ENCODE measurements at places on chromosomes 11 and 22.

DNA sequence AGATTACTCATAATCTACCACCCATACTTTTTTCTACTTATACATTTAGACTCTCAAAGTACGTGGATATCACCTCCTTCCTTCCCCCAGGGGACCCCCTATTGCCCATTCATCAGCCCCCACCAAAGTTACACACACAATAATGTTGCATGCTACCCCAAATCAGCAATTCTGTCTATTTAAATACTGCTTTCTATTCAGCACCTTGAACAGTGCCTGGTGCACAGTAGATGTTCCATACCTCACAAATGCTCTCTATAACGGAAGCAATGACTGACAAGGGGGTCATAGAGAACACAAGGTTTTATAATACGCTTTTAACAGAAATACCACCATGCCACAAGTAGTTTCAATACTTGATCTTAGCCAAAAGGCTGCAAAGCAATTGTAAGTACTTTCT is 370.7 kb downstream of the MIAT start:
- no peak for DNase-seq

GRCh38 chr22:50471962-50472361 is 2.9 kb downstream of the SBF1 start:
- DNase-seq = no peak

DNA sequence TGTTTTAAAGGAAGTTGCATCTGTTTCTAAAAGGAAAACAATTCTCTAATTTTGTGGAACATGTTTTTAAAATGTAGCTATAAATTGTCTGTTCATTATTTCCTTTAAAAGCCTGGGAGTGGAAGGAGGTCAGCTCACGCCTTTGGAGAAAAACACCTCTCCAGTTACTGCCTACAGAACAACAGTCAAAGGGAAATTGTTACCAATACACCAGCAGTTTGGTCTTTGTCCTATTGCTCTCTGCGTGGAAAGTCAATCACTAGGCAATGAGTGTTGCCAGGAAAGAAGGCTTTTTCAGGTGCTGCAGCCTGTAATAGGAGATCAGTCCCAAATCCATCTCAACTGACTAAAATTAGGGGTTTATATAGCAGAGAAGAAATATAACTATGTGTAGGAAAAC is 22.2 kb downstream of the SVIP start:
- no peak for DNase-seq

DNA sequence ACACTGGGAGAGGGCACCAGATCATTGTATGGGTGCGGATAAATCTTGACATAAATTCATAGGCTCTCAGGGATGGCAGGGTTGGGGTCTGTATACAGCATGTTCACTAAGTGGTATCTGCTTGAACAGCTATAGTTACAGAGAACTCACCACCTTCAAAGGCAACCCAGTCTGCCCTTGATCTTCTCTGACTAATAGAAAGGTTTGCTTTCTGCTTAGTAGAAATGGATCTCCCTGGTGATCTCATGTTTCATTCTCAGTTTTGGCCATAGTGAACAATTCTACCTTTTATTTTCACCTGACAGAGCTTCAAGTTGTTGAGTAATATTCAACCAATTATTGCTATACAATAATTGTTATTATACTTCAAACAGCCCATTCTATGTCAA is 32.4 kb downstream of the CNTF start:
- DNase-seq = no peak

DNA sequence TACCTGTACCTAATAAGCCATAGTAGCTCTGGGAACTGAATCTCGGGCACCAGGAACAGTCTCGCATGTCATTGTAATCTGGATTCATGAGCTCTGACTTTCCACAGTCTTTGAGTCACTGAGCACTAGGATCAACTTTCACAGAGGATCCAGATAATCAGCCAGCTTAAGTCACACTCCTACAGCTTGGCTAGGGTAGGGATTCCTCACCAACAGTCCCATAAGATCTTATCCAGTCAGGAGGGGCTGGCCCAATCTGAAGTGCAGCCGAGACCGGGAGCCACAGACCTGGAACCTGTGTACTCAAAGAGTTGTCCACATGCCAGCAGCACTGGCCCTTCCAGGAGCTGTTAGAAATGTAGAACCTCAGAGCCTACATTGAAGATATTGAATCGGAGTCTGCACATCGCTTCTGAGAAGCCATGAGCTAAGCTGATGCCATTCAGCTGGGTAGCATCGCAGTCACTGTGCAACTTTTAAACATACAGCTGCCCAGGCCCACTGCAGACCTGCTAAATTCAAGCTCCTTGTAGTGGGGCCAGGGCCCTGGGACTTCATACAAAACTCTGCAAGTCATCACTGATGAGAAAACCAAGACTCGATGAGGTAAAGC is 538.8 kb upstream of the B3GAT1 start:
- DNase-seq = no peak

GRCh38 chr11:46604796-46605195 is 11.0 kb upstream of the AMBRA1 start:
- DNase-seq = no peak

DNA sequence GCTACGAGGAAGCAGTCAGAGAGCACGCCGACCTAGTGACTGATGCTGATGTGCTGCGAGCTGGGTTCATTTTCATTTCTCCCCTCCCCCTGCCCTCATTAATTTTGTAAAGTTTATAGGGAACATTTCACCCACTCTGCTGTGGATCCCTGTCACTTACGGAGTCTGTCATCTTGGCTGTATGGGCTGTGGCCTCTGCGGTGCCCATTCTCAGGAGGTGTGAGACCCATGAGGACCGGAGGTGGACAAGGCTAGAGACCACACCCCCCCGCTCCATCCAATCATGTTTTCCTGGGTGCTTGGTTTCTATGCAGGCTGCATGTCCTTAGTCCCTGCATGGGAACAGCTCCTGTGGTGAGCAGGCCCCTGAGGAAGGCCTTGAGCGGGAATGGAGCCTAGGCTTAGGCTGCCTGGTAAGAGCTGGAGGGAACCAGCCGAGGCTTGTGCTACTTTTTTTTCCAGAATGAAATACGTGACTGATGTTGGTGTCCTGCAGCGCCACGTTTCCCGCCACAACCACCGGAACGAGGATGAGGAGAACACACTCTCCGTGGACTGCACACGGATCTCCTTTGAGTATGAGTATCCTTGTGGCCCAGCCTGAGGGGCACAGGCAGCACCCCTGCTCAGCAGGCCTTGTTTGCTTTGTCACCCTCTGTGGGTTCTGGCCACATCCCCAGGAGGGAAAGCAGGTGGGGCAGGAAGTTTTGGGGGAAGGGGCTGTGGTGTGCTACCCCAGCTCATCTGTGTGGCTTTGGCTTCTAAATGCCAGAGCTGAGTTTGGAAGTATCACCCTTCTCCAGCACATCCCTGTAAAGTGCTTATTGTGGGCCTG is 19.1 kb downstream of the CLDN5 start:
- DNase-seq = no peak

GRCh38 chr22:33569559-33569958 is 350.7 kb downstream of the LARGE1 start:
- no peak for DNase-seq
